ENCODE measurements at places on chromosomes 5 and 9.
A peak's percentile ranks its signal among the peaks of the same experiment; 100 is the strongest.

GRCh38 chr5:14415024-14415697 is 166.4 kb upstream of the OTULINL start:
- no peak for DNase-seq

DNA sequence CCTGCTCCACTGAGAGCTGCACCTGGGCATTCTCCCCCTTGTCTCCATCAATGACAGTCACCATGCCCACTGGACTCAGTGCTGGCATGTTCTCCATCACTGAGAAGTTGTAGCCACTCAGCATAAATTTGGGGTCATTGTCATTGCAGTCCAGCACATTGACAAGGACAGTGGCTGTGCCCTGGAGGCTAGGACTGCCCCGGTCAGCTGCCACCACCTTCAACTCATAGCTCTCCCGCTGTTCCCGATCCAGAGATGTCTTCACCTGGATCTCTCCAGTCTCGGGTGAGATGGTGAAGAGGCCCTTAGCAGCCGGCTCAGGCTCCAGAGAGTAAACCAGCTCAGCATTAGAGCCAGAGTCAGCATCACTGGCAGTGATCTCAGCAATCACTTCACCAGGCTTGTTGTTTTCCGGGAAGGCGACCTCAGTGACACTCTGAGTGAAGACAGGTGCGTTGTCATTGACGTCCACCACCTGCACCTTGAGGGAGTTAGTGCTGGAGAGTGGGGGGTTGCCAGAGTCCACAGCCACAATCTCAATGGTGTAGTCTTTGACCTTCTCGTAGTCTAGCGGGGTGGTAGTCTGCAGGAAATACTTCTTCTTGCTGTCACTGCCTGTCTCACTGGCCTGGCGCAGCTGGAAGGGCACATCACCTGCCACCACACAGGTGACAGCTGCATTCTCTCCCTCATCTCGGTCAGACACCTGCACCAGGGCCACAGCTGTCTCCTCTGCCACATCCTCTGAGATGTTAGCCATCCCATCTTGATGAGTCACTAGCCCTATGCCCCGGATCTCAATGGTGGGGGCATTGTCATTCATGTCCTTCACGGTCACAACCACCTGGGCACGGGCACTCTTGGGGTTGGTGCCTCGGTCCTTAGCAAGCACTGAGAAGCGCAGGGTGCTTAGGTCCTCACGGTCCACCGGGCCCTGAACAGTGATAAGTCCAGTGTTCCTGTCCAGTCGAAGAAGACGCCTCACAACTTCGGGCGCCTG is 13.5 kb downstream of the PCDH1 start:
- no peak for DNase-seq

- DNase-seq, result no peak
Measured at GRCh38 chr5:128287740-128288139, 204.2 kb downstream of the SLC12A2 start.

GRCh38 chr9:133822430-133823065 is 84.4 kb upstream of the SARDH start:
- DNase-seq, result no peak

- no peak for DNase-seq
Measured at GRCh38 chr9:121298016-121298538, 30.1 kb downstream of the GSN start.

GRCh38 chr5:41708604-41708940 is 161.7 kb downstream of the OXCT1 start:
- DNase-seq, result no peak

- DNase-seq, result no peak
Measured at GRCh38 chr5:84378961-84379360, 5.7 kb downstream of the EDIL3 start.

DNA sequence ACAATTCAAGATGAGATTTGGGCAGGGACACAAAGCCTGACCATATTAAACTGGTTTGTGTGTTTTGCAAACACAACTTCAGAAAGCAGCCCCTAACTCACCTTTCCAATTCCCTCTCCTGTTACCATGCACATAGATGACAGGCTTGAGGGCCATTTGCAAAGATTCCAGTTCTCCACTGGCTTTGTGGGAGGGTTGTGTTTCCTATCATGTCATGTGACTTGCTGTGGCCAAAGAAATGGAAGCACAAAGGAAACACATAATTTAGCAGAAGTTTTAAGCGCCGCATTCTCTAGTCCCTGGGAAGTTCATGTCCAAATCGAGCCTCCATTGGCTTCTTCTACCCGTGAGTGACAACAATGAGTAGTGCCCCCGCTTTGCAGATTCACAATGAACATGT is 57.9 kb upstream of the CDH6 start:
- no peak for DNase-seq

DNA sequence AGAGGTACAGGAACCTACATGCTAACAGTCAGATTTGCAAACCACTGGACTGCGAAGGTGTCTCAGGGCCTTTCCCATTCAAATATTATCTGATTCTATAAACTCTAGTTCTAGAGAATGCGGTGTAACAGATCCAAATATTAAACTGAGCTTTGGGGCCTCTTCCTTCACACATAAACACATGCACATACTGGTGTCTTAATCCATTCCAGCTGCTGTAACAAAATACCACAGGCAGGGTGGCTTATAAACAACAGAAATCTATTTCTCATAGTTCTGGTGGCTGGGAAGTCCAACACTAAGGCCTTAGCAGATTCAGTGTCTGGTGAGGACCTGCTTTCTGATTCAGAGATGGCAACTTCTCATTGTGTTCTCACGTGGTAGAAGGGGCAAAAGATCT is 30.2 kb downstream of the RETREG1 start:
- DNase-seq, result no peak

DNA sequence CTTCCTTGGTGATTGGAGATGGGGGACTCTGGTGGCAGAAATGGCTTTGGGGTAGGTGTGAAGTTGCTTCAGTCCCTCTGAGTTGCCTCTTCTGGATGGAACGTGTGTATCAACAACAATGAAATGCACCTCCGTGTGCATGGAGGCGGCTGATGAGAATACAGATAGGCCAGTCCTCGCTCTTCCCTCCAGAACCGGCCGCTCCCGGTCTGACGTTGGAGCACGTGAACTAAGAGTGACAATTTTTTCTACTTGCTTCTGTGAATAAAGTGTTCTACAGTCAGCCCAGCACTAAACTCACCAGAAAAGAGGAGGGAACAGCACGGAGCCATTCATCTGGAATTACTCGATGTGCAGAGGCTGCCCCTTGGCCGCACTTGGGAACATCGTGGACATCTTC is 90.7 kb downstream of the ANKRD33B start:
- DNase-seq, result no peak

DNA sequence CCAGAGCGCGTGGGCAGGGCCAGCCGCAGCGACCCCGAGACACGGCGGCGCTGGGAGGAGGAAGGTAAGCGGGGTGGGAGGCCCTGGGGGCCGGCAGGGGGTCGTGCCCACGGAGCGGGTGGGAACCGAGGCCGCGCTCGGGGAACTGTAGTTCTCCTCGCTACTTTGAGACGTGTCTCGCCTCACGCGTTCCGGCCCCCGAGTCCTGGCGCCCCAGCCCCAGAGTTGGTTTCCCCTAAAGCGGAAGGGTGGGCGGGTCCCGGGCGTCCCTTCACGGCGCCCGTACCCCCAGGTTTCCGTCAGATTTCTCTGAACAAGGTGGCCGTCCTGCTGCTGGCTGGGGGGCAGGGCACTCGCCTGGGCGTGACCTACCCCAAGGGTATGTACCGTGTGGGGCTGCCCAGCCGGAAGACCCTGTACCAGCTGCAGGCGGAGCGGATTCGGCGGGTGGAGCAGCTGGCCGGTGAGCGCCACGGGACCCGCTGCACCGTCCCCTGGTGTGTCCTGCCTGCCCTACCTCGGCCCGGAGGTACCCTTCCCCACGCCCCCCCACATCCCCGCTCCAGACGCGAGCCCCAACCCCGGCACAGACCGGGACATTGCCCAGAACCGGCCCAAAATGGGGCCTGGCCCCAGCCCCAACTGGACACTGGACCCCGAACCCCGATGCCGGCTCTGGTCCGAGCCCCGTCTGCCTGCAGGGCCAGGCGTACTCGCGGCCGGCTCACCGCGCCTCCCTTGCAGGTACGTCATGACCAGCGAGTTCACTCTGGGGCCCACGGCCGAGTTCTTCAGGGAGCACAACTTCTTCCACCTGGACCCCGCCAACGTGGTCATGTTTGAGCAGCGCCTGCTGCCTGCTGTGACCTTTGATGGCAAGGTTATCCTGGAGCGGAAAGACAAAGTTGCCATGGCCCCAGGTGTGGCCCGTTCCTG is 709 bp downstream of the UAP1L1 start:
- DNase-seq, result peak; percentile 45

DNA sequence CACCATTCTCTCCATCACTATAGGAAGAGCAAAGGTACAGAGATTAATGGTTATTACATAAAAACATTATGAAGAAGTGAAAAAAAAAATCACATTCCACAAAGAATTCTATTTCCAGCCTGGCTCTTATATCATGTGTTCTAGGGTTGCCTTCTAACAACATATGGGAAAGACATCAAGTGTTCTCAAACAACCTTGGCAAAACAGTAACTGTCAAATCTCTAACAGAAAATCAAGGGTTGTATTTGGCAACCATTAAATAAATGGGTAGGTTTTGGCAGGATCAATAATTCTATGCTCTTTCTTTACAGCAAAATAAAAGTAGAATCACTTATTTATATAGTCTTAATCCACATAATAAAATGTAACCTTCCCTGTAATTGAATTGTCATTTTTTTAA is 728.9 kb downstream of the MAT2B start:
- no peak for DNase-seq

- peak; percentile 58 for DNase-seq
Measured at GRCh38 chr9:136533775-136534157, 12.1 kb downstream of the NOTCH1 start.

DNA sequence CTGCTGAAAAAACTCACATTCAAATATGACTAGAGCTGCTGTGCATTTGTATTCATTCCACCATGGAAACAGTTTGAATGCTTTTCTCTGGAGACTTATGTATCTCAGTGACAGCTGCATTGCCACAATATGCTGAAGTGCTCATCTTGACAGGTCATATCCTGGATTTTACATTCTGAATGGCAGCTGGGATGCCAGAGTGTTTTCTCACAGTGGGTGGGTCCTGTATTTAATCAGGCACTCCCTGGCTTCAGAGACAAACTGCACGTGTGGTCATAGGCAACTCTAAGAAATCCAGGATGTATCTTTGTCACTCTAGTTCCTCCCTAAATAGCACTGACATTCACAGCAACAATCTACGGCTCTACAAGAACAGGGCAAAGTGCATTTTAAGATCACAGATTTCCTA is 75.6 kb downstream of the ST8SIA4 start:
- DNase-seq, result peak; percentile 66

DNA sequence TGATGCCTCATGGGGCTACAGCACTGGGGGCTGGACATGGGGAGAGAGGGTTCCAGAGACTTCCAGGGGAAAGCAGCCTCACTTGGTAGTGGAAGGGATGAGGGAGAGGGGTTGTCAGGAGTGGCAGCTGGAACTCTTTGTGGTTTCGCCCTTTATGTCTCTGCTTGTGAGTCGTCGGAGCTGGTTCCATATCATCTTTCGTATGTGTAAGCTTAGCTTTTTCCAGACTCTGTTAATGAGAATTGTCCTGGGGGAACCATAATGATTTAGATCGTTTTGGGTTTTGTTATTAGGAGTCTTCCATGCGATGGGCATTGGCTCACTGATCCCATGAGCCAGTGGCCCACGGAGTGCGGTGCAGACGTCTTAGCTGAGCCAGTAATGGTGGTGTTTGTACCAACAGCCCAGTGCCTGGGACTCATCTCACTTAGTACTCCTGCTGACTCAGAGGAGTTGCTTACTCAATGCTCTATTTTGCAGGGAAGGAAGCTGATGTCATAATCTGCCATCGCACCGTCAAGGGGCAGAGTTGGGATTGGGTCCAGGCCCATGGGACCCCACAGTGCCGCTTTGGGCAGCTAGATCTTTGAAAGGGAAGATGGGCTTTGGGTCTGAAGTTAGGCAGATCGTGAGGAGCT is 48.5 kb downstream of the NEK6 start:
- DNase-seq, result no peak

DNA sequence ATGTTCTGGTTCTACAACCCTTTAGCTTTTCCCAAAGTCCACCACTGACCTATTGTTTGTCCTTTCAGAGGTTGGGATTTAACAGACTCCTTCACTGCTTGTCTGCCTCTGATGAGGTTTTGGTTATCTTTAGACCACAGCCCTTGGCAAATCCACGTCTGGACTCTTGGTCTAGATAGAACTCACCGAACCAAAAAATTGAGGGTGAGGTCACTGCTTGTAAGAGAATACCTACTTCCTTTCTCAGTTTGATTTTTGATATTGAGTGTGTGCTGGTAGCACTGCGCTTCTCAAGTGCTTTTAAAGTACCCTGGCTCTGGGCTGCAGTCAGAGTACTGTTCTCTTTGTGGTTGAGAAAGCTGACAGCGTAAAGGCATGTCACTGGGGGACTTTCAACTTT is 61.7 kb downstream of the JMY start:
- DNase-seq, result no peak

DNA sequence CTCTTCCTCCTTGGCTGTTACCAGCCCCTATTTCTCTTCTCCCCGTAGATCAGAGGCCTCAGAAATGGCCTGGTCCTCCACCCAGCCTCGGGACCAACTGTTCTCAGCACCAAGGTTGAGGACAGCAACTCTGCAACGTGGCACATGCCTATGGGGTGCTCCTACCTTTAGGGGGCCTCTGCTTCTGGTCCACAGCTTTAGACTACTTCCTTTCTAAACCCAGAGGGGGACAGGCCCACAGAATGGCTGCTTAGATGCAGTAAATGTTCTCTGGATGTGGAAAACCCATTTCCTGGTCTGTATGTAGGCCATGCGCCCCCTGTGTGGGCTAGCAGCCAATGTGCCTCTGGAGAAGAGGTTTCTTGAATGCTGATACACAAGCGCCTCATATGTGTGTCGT is 68.4 kb downstream of the NRG2 start:
- DNase-seq, result no peak

DNA sequence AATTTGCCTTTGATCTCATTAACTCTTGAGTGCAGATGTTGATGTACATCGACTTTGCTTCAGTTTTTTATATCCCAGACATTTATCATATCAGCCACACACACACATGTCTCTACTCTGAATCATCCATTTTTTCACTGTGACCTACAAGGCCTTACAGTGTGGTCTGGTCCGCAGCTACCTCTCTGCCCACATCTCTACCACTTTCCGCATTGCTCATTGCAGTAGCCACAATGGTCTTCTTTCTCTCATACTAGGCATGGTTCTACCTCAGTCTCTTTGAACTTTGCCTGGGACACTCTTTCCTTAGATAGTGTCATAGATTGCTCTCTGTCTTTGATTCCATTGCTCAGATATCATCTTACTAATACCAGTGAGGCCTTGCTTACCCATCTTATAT is 87.9 kb upstream of the FSD1L start:
- DNase-seq, result no peak

All from dermis microvascular lymphatic vessel endothelial cell (primary cell).